Astrocyte of the hippocampus (primary cell): ENCODE measurements at places on chromosomes 1 and 21.

- no peak for DNase-seq
These were observed 59.0 kb downstream of the ZBTB17 start for GRCh38 chr1:15916916-15917315.

- DNase-seq, result no peak
These were observed 7.1 kb upstream of the IKBKE start for GRCh38 chr1:206463137-206463536.

DNA sequence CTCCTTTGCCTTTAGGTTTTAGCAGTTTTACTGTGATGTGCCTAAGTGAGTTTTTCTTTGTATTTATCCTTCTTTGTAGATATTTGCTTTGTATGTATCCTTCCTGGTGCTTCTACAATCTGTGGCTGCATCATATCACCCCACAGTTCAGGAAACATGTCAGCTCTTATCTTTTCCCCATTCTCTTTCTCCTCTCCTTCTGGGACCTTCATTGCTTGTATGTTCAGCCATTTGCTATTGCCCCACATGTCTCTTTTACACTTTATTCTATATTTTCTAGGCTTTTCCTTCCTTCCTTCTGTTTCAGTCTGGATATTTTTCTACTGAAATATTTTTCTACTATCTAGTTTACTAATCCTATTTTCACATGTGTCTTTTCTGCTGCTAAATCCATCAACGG lies 14.9 kb downstream of the KNCN start:
- no peak for DNase-seq

DNA sequence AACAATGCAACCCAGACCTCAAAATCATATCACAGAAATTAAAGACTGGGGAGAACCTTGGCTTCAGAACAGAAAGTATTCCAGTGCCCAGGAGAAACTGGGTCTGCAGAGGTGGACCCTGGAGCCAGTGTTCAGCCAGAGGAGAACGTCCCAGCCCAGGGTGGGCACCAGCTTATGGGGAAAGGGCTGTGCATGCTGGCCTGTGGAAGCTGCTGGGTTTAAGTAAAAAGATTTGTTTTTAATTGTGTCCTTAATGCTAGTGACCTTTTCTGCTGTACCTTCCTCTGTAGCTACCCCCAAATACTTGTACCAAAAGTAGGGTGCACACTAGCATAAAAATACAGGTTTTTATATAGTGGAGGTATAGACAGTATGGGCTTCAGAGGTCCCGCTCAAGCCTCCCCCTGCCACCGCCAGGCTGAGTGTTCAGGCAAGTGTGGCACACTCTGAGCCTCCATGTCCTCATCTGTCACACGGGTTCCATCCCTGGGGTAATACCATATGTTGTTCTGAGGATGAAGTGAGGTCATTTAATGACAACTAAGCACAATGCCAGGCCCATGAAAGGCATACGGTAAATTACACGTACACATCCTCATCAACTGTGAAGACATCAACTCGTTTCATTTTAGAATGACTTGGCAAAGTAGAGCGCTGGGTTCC lies 47.0 kb downstream of the SLC37A1 start:
- no peak for DNase-seq

GRCh38 chr1:10046356-10047085 lies 13.8 kb downstream of the UBE4B start:
- peak; percentile 62 for DNase-seq

DNA sequence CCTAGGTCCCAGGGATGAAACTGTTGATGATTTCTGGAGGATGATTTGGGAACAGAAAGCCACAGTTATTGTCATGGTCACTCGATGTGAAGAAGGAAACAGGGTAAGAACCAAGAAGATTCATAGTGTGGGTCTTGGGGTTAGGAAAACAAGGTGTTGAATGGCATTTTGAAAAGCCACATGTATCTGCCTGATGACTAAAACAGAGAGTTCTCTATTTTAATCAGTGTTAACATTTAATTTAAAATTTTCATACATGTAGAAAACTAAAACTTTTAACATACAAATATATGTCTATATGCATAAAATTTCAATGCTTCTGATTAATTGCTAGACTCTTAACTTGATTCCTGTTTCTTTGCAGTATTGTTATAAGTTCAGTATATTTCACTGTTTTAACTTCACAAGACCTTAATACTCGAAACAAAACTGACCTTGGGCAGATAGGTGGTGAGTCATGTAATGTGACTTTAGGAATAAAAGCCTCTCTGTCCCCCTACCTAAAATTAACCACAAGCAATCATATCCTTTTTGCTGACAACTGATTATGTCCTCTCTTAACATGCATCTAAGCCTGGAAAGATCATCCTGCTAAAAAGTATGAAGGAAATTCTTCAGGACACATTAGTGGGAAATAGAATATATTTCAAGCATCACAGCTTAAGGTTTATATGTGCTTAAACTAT lies 95.6 kb downstream of the PTPRC start:
- peak; percentile 1 for DNase-seq

GRCh38 chr1:181081395-181081794 lies 7.1 kb upstream of the IER5 start:
- no peak for DNase-seq

DNA sequence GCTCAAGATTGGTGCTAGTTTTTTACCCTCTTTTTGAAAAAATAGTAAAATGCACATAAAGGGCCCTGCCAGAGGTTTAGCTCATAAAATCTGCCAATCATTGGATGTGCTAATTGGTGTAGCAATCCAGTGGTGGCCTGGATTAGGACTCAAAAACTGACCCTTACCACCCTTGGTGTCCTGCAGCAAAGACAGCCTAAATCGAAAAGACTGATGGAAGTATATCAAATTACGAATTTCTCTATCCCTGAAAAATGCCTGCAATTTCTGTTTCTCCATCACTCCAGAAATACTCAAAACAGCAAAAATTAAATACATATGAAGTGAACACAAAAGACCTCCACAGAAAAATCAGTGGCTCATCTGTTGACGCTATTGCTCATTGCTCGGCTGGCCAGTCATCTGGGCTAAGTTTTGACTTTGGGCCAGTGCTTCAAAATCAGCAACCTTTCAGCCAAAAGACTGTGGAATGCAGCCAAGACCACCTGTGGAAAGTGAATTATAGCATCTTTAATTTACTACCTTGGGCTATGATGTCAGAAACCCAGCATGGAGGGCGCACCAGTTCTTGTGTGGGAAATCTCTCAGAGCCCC lies 30.0 kb downstream of the WLS start:
- DNase-seq, result no peak

DNA sequence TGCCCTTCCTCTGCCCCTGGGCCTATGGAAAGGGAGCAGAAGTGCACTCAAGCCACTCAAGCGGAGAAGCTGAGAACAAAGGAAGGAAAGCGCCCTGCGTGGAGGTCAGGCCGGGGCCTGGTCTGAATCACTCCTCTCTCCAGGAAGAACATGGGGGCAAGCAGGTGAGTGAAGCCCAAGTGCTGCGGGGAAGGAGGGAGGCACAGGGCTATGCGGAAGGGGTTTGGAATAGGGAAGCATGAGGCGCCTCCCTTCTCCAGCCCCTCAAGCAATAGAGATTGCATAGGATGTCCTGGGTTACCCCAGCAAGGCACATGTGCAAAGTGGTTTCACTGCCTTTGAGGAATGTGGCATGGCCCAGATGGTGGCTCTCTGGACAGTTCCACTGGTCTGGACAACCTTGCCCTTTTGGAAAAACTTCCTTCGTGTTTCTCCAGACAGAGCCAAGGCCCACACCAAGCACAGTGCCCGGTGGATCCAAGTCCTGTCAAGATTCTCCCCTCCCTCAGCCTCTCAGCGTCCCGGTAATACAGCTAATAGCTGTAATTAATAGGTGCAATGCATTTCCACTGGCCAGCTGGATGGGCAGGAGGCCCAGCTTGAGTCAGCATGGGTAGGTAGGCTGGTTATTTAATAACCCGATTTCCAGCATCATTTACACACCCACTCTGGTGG lies 13.7 kb downstream of the BLACAT1 start:
- no peak for DNase-seq

DNA sequence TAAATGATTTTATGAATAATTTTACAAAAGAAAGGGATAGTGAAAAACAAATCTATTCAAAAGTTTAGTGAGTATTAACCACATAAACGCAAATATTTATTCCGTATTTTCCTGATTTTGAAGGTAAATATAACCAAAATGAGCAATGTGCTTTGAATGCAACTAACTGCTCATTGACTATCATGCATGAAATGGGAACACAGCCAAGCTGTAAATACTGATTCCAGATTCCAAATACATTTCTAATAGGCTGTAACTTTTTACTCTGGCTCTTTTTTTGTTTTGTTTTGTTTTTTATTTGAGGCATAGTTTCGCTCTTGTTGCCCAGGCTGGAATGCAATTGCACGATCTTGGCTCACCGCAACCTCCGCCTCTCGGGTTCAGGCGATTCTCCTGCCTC lies 41.8 kb downstream of the SELENOF start:
- no peak for DNase-seq

- no peak for DNase-seq
These were observed 75.2 kb upstream of the TSPAN2 start for GRCh38 chr1:115164484-115164883.

DNA sequence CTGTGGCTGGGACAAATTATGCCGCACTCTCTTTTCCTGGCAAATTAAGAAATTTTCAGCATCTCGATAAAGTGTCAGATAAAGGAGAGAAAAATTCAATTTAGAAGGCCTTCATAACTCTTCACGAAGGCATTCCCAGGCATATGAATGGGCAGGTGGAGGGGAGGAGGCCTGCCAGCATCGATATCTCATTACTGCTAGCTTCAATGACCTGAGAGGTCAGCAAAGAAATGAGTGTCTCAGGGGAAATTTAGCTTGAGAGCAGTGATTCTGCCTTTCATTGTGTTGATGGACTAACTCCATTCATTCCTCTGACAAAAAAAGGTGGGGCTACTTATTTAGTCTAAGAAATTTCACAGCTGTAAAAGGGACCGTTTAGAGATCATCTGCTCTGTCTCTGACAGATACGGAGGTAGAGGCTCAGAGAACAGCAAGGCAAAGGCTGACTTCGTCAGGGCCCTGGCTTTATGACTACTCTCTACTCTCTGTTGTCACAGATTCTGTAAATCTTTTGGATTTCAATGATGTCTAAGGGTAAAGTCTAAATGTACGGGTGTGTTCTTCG lies 212.0 kb upstream of the BEND5 start:
- DNase-seq, result no peak

DNA sequence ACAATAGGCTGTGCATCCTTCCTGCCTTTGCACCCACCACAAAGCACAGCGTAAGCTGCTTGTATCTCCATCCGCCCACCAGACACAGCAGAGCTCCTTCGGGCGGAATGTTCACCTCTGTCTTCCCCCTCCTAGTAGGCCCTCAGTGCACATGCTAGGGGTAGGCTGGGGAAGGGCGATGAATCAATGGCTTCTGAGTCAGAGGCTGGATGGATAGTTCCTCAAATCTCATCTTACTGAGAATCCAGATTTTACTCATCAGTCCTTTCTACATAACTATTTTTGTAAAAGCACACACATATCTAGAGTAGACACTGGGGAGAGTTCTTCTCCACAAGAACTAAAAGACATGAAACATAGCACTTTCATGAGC lies 73.8 kb downstream of the BCAR3 start:
- DNase-seq, result no peak
